ENCODE measurements at places on chromosomes 7 and 10.

GRCh38 chr7:154744256-154744860 is 258.6 kb downstream of the PAXIP1 start:
- ATAC-seq: no peak

- no peak for ATAC-seq
Observed at GRCh38 chr7:121279822-121280221, 49.0 kb upstream of the WNT16 start.

GRCh38 chr7:87870471-87870870 is 5.7 kb downstream of the SLC25A40 start:
- ATAC-seq: no peak

DNA sequence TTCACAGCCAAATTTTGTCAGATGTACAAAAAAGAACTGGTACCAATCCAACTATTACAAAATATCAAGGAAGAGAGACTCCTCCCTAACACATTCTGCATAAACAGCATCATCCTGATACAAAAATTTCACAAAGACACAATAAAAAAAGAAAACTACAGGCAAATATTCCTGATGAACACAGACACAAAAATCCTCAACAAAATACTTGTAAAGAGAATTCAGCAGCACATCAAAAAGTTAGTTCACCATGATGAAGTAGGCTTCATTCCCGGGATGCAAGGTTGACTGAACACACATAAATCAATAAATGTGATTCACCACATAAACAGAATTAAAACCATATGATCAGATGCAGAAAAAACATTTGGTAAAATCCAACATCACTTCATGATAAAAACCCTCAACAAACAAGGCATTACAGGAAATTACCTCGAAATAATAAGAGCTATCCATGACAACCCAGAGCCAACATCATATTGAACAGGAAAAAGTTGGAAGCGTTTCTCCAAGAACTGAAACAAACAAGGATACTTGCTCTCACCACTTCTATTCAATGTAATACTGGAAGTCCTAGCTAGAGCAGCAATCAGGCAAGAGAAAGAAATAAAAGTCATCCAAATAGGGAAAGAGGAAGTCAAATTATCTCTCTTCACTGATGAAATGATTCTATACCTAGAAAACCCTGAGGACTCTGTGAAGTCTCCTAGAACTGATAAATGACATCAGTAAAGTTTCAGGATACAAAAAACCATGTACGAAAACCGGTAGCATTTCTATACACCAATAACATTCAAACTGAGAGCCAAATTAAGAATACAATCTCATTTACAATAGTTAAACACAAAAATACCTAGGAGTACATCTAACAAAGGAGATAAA is 223.1 kb downstream of the REEP3 start:
- no peak for ATAC-seq

GRCh38 chr7:93620057-93620456 is 45.5 kb upstream of the CALCR start:
- ATAC-seq: no peak

Measured in stimulated activated memory B cell treated with anti-CD40 and anti-IgM and Interleukin-4, amounts not matched to agents 10 μg/mL and 1 μg/mL and 100 μg/mL, for 72 hours (primary cell).